Endothelial cell (in vitro differentiated cells): ENCODE measurements at places on chromosomes 1 and 21.

GRCh38 chr1:108082001-108082400 is 117.0 kb upstream of the VAV3 start:
- DNase-seq, result no peak

GRCh38 chr1:85158910-85159309 is 41.9 kb downstream of the SYDE2 start:
- DNase-seq, result no peak

DNA sequence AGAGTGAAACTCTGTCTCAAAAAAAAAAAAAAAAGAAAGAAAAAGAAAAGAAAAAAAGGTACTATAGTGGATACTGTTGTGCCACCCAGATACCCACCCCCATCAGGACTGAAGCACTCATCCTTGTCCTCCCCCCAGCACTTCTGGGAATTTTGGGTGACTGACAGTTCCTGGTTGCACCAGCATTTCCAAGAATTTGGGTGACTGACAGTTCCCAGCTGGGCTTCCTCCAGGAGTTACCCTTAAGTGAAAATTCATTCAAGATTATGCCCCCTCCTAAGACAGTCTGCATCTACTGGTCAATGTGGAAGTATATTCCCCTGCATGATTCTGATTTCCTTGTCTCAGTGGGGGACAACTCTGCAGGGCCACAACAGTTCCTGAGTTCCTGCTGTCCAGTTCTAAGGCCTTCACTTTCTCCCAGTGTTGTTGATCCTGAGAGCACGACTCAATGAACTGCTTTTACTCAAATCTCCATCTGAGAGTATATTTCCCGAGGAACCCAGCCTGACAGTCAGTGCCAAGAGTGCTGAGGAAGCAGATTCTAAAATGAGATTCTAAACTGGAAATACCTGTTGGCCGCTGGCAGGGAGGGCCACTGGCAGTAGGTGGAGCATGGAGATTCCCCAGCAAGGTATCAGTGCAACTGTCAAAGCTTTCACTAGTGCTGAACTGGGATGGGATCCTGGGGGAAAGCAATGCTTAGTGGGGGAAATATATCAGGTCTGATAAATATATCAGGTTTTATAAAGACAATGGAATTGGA is 18.5 kb downstream of the RIIAD1 start:
- DNase-seq, result no peak

DNA sequence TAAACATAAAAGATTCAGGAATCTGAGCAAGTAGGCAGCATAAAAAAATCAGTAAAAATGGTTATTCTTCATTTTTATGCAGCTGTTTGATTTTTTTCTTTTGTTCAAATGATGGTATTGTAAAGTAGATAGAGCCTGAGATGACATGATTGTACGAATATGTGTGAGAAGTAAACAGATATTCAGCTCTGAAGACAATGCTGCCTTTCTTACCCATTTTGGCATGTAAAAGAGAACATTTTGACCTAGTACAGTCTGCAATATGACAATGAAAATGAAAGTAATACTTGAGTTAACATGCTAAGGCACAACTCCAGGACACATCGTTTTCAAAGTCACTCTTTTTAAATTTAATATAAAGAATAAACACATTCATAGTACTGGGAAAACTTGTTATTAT is 95.7 kb upstream of the NCAM2 start:
- DNase-seq, result no peak

DNA sequence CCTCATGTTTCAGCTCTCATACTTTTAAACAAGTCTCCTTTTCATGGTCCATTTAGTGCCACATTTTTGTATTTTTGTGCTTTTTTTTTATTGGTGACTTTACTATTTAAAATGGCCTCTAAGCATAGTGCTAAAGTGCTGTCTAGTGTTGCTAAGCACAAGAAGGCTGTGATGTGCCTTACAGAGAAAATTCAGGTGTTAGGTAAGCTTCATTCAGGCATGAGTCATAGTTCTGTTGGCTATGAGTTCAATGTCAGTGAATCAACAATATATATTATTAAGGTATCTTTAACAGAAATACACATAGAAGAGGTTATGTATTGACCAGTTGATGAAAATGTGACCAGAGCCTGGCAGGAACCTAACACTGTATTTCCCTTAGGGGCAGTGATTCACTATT is 12.8 kb upstream of the FUBP1 start:
- DNase-seq, result no peak

DNA sequence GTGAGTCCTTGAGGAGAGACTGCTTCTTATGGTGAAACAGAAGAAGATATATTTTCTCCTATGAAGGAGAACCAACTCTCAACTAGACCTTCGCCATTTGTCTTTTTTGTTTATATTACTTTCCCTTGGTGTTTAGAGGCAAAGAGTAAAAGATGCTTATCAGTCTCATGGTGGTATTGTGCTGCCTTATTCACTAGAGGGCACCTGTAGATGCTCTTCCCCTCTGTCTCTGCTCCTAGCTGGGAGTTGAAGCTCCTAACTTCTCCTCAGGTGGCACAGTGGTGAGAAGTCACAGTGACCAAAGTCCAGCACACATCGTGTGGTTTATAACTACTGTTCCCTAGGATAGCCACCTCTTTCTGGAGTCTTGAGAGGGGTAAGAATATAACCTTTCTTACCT is 1359.6 kb downstream of the PLA2G4A start:
- DNase-seq, result no peak

DNA sequence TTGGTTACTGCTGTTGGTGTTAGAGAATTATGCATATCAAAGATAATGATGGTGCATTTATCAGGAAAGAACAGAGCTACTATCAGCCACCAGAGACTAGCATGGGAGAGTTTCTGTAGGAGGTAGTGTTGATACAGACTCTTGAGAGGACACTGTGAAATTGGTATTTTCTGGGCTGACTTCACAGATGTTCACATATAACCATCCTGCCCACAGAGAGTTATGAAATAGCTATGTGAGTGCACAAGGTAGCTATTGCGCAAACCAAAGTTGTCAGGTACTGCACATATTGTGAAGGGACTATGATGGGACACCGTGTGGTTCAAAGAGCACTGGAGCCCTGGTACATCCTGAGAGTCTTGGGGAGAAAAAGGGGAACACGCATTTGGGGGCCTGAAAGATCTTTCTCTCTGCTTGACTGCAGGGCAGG is 1.4 kb upstream of the TLCD4 start:
- DNase-seq, result no peak
